ENCODE measurements at places on chromosomes 5 and 9.

- no peak for DNase-seq
Observed at GRCh38 chr5:35665096-35665495, 47.4 kb downstream of the SPEF2 start.

DNA sequence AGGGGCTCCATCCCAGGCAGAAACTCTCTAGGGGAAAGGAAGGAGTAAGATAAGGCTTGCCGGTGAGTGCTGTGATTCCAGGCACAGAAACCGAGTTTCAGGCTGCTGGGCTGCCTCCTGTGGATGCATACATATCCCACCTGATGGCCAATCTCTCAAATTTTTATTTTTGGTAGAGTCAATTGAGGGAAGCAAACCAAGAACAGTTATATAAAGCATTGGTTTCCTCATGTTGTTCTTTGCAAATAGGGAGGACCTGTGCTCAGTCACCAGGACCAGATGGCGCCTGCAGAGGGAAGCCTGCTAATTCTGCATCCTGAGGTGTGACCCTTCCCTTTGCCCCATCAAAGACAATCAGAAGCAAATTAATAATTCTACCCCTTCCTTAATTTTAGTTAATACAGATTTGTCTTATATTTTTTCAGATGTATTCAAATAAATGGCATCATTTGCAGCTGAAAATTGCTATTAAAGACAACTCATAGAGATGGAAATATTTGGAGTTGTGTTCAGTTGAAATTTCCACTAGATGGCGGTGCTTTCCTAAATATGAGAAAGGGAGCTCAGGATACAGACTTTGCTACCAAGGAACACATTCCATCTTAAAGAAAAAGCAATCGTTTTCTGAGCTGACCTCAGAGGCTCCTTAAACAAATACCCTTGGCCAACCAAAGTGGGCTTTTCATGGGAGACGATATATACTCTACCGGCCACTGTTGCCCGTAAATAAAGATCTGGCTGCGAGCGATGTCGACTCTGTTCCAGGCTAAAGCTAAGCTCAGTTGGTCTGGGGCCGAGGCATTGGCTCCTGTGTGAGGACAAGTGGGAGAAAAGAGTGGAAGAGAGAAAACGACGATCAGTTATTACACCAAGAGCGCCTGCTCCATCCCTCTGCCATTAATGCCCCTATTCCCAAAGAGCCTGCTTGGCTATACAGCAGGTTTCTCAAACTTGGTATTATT is 225.7 kb upstream of the KLF9 start:
- peak; percentile 26 for DNase-seq

DNA sequence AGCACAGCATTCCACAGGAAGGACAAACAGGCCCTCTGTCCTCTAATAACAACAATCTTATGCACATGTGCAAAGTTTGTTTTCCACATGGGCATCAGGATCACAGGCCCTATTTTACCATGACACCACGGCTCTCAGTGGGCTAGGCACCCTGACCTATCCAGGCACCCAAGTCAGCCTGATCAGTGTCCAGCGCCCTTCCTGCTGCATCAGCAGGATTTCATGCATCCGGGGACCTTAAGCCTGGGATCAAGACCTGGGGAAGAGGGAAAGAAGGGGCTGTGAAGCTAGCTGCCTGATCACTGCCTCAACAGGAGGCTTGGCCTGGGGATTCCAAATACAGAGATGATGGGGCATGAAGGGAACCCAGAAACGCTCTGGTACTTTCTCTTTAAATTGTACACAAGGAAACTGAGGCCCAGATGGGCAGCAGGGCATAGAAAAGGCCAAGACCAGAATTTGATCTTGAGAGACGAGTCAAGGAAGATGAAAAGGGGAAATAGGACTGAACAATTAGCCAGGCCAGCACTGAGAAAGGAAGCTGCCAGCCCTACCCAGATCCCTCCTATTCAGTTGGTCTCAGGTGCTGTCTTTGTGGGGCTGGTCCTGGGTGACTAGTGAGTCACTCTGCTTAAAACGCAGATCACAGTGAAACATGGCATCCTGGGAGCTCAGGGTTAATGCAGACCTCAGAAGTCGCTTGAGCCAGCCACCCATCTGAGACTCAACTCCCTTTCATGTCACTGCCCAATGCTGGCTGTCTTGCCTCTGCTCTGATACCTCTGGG is 57.9 kb downstream of the SHB start:
- no peak for DNase-seq

DNA sequence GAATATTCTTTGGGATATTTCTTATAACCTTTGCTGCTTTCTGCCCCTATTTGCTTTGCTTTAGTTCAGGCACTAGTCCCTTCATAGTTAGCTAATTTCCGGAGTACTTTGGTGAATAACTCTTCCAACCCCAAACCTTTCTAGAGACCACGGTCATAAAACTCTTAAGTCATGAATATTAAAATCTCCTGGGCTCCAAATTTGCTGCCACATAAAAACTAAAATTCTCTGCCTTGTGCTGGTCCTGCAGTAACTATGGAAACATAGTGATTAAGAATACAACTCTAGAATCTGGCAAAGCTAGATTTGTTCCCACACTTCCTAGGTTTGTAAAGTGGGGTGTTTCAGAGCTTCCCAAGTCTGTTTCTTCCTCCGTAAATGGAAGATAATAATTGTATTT is 10.0 kb upstream of the ACTBL2 start:
- DNase-seq = no peak

GRCh38 chr5:167352801-167353200 is 938.6 kb upstream of the WWC1 start:
- DNase-seq = no peak

GRCh38 chr5:66306105-66306843 is 162.2 kb downstream of the SREK1 start:
- peak; percentile 36 for DNase-seq

DNA sequence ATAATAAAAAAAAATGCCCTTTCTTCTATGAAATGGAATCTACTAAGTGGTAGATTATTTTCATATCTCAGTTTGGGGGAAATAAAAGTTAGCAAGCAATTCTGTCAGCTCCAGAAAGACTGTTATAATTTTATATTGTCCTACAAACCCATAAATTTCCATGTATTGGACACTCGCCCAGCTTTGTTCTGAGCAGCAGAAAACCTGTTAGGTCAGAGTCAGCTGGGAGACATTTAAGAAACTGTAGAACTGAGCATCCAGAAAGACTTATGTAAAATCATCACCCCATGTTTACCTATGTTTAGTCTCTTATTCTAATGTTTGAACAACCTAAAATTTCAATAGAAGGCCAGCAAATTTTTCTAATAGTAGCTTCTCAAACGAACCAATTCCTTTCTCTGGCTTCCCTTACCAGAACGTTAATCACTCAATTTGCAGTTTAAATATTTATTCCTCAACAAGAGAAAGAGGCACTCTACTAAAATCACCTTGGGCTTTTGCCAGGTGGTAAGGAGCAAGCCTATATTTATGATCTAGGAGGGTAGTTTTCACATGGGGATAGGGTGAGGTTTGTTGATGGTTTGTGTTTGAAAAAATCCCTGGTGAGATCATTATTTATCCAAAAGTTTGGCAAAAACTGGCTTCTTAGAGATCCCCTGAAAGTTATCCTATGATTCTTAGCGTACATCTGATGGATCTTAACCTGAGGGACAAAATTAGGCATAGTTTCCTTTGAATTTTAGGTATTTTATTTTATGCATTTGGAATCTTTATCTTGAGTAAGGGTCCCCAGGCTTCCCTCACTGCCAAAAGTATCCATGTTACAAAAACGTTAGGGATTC is 34.4 kb downstream of the MACROH2A1 start:
- DNase-seq = no peak

GRCh38 chr5:147509041-147509709 is 693 bp downstream of the DPYSL3 start:
- no peak for DNase-seq

GRCh38 chr5:73151766-73152410 is 21.1 kb upstream of the TMEM174 start:
- DNase-seq = no peak
